Kidney epithelial cell (primary cell): ENCODE measurements at places on chromosomes 12 and 14.

DNA sequence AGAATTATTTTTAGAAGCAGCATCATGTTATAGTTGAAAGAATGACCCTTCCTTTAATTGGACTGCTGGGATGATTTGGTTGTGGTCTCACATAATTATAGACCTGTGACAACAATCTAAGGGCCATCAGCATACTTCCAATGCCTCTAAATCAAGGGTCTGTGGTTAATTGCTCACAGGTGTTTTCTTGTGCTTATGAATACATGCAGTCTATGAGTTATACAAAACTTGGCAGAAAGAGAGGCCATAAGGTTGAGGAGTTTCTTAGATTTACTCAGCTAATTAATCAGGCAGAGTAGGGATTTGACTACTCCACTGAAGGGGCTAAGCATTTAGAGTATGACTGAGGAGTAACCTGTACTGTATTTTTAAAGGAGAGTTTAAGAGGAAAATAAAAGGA is 37.0 kb upstream of the FRMD6 start:
- no peak for DNase-seq

DNA sequence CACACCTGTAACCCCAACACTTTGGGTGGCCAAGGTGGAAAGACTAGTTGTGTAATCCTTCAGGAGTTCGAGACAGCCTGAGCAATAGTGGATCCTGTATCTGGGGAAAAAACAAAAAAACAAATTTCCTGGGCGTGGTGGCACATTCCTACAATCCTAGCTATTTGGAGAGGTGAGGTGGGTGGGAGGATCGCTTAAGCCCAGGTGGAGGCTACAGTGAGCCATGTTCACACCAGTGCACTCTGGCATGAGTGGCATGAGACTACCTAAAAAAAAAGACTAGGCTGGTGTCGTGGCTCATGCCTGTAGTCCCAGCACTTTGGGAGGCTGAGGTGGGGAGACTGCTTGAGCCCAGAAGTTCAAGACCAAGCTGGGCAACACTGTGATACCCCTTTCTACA is 17.2 kb downstream of the PTGES3 start:
- DNase-seq, result no peak

DNA sequence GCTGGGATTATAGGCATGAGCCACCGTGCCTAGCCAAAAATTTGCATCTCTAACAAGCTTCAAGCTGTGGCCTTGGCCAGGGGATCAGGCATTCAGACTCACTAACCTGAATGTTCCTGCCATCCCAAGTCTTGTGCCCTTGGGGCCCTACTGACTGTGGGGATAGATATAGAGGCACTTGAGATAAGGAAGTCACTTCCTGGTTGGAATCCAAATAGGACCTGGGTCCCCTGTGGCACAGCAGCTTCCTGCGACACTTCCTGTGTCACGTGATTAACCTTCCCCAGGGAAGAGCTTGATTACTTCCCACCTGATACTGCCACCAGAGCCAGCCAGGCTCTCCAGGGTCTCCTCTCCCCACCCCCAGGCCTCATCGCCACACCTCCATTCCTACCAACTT is 128.2 kb downstream of the BCL11B start:
- DNase-seq, result no peak

DNA sequence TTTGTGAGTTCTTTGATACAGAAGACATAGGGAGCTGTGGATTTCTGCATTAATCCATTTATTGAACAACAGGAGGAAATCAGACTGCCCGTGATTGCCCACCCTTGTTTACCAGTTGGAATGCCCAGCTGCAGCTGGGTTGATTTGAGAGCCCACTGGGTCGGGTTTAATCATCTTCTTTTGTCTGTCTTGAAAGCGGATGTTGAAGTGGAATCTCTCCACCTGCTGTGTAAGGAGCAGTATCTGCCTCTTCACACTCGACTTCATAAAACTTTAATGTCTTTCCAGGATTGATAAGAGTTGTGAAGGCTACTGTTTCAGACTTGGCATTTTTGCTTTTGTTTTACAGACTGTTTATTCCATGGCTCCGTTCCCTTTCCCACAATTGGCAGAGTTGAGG is 39.9 kb downstream of the TBC1D30 start:
- DNase-seq, result no peak

DNA sequence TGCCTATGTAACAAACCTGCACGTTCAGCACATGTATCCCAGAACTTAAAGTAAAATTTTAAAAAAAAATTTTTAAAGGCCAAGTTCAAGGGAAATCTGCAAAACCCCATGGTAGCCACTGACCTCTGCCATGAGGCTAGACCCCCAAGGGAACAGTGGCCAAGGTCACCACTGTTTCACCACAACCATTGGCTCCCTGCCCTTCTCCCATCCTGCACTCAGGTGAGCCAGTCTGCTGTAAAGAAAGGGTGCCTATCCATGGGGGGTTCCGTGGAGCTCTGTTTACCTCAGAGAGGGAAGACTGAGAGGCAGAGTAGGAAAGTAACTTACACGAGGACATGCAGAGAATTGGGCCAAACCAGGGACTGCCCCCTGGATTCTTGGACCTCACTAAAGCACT is 38.6 kb downstream of the VWF start:
- DNase-seq, result no peak

DNA sequence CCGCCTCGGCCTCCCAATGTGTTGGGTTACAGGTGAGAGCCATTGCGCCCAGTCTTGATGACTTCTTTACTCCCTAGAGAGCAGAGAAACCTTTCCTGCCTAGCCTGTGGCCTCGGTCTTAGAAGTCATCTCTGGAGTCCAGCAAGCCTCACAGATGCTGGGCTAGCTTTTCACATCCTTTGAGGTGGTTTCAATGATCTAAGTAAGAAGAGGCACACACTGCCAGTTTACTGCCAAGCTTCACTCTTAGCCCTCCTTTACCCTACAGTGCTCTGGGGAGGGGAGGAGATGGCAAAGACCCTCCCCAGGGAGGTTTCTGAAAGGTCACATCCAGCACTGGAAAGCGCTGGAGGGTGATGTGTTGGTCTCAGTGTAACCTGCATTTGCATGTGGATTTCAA is 304.8 kb downstream of the PCNX1 start:
- DNase-seq, result no peak

DNA sequence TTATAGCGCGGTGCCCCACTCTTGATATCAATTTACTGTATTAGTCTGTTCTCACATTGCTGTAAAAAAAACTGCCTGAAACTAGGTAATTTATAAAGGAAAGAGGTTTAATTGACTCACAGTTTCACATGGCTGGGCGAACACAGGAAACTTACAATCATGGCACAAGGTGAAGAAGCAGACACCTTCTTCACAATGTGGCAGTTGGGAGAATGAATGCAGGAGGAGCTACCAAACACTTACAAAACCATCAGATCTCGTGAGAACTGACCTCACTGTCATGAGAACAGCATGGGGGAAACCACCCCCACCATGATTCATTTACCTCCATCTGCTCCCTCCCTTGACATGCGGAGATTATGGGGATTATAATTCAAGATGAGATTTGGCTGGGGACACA is 42.3 kb downstream of the FBXO34 start:
- no peak for DNase-seq

- DNase-seq, result no peak
Measured at GRCh38 chr12:75882421-75882820, 149.2 kb downstream of the PHLDA1 start.

- DNase-seq, result no peak
Measured at GRCh38 chr12:105318651-105319483, 11.6 kb upstream of the C12orf75 start.

- DNase-seq, result no peak
Measured at GRCh38 chr14:103894034-103894722, 34.1 kb upstream of the TDRD9 start.

DNA sequence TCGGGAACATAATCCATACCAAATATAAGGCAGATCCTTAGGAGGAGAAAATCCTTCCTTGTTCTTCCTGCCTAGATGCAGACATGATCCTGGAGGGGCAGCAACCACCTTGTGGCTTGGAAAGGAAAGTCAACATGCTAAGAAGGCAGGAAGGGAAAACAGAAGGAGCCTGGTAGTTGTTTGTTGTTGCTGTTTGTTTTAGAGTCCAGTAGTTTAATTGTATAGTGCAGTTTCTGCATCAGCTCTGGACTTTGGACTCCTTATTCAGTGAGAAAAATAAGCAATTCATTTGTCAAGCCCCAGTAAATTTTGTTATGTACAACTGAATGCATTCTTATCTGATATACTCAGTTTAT is 45.7 kb upstream of the APPL2 start:
- no peak for DNase-seq

DNA sequence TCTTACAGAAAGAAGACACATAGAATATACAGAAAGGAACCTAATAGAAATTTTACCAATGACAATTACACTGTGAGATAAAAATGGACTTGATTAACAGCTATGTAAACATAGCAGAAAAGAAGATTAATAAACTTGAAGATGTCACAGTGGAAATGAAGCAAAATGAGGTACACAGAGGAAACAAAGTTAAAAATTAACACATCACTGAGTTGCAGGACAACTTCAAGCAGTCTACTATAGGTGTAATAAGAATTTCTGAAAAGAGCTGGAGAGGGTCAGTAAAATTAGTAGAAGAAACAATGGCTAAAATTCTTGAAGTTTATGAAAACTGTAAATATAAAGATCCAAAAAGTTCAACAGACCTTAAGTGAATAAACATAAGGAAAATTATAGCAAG is 738.7 kb downstream of the C12orf50 start:
- no peak for DNase-seq

- no peak for DNase-seq
Measured at GRCh38 chr14:57057803-57058202, 210.9 kb downstream of the EXOC5 start.

GRCh38 chr12:55824726-55825125 is 4.7 kb downstream of the DNAJC14 start:
- DNase-seq, result no peak

DNA sequence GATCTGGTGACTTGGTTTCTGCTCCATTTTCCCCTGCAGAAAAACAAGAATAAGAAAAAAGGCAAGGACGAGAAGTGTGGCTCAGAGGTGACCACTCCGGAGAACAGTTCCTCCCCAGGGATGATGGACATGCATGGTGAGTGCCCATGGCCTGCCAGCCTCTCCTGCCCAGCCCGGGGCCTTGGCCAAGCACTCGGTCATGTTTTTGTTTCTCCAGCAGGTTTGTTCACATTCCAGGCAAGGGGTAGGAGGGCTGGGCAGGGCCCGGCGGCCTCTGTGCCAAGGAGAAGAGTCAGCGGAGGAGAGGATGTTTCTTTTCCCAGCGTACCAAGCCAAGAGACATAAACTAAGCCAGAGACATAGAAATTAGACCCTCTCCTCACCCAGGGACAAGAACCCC is 13.6 kb downstream of the BCL7A start:
- DNase-seq, result no peak

GRCh38 chr14:21120686-21121085 is 19.8 kb downstream of the TMEM253 start:
- no peak for DNase-seq

GRCh38 chr14:22996768-22997654 is 12.9 kb downstream of the C14orf93 start:
- DNase-seq, result no peak

GRCh38 chr12:9692909-9693308 is 23.4 kb downstream of the CLEC2D start:
- no peak for DNase-seq

- no peak for DNase-seq
Measured at GRCh38 chr12:92602476-92602875, 100.3 kb upstream of the PLEKHG7 start.

- DNase-seq, result no peak
Measured at GRCh38 chr12:81492131-81492720, 266.9 kb downstream of the PPFIA2 start.

DNA sequence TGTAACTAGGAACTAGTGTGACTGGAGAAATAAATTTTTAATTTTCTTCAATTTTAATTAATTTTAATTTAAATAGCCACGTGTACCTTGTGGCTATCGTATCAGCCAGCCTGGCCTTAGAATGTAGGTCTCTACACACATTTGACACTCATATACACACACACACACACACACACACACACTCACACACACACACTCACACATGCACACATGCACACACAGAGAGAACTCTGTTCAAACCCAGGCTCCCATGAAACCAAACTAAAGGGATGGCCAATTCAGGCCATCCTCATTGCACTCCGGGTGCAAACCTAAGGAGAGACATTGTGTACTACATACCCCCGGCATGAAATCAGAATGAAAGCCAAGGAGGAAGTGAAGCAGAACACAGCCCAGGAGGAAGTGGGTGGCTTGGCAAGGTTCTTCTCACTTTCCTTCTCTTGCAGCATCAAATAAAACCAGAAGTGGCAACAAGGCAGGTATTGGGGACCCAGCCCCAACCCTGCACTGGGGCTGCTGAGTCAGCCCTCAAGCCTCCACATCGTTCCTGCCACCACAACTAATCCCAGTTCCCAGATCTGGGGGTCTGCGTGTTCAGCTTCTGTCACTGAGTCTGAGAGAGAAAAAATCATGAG is 26.2 kb upstream of the CHPT1 start:
- DNase-seq, result no peak

DNA sequence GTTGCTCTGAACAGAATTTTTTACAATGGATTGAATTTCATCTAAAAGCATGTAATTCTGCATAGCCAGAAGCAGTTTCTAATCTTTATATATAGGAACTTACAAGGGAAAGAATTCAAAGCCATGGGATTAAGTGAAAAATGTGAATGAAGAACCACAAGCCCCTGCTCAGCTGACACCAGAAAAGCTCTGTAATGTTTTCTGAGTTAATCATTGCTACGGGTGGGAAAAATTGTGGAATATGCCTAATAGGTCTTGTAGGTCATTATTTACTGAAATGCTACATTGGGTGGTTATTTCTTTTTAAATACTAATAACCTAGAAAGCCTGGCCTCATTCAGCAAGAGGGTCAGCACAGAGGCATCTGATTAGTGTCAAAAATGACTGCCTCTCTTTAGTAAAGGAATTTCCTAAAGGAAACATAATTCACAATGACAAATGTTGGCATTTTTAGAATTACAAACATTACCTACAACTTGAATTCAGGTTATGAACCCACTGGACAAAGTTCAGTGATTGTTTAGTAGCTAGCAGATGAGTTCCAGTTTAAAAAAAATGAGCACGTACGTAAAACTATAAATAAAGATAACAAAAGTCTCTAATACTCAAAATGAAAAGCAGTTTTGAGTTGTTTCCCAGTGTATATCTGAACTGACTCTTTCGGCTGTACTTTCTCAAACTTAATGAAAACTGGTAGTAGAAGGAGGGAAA is 75.3 kb downstream of the BMP4 start:
- DNase-seq, result peak; percentile 39

DNA sequence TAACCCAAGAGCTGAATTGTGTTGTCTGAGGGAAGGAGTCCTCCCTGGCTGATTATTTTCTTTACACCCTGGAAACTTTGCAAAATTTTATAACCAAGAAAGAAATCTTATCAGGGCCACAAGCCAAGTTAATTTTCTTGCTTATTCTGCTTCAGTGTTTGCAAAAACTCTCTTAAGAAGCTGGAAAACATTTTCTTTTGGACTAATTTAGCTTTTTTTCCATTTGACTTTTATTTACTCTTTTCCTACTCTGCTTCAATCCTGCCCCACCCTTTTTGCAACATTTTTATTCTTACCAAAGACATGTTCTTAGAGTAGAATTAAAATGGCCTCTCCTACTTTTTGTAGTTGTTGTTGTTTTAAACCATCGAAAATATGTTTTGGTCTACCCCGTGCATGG is 378.7 kb downstream of the ZFP36L1 start:
- no peak for DNase-seq
